ENCODE measurements at places on chromosomes 13 and 19.

GRCh38 chr19:8148410-8149260 is 757 bp downstream of the FBN3 start:
- DNase-seq = peak; percentile 57

DNA sequence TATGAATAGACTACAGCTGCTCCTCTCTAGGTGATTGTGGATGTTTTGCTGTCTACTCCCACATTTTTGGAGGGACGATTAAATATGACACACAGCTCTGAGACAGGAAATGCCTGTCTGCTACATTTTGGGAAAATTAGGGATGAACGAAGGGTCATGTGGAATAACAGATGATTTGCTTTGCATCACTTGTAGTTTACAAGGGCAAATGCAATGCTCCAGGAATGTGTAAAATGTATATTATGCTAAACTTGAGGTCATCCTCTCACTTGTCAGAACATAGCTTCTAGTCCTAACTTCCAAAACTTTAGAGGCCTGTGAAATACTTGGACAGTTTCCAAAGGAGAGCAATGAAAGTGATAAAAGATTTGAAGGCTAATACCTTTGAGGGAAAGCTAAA is 284.2 kb upstream of the DACH1 start:
- no peak for DNase-seq

- DNase-seq = no peak
Measured at GRCh38 chr13:46295491-46296114, 83.9 kb downstream of the LRRC63 start.

- DNase-seq = peak; percentile 50
Measured at GRCh38 chr13:59750860-59751259, 412.9 kb downstream of the DIAPH3 start.

DNA sequence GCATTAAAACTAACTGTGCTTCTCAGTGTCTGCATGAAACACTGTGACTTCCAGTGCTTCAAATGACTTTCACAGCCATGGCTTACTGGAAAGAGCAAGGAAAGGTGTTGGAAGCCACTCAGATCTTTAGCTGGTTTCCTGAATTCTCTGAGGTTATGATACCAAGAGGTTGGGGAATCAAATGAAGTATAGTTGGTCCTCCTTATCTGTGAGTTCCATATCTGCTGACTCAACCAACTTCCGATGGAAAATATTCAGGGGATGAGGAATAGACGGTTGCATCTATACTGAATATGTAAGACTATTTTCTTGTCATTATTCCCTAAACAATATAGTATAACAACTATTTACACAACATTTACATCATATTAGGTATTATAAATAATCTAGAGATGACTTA is 32.4 kb downstream of the EPSTI1 start:
- no peak for DNase-seq

DNA sequence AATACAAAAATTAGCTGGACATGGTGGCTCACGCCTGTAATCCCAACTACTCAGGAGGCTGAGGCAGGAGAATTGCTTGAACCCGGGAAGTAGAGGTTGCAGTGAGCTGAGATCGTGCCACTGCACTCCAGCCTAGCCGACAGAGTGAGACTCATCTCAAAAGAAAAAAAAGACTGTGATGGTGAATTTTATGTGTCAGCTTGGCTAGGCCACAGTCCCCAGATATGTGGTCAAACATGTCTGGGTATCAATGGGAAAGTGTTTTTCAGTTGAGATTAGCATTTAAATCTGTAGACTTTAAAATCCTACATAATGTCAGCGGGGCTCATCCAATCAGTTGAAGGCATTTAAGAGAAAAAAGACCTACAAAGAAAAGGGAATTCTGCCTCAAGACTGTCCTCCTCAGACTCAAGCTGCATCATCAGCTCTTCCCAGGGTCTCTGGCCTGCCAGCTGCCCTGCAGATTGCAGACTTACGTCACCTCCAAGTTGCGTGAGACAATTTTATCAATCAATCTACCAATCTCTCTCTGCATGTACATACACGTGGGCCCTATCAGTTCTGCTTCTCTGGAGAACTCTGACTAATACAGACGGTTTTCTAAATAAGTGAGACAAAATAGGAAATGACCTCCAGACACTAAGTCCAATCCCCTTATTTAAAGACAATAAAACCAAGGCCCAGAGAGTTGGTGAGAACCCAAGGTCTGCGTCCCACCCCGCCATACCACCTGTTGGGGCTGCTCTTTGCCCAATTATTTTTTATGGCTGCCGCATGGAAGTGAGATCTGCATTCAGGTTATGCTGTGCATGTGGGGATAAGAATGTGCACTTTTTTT is 99.2 kb downstream of the ABCC4 start:
- no peak for DNase-seq

DNA sequence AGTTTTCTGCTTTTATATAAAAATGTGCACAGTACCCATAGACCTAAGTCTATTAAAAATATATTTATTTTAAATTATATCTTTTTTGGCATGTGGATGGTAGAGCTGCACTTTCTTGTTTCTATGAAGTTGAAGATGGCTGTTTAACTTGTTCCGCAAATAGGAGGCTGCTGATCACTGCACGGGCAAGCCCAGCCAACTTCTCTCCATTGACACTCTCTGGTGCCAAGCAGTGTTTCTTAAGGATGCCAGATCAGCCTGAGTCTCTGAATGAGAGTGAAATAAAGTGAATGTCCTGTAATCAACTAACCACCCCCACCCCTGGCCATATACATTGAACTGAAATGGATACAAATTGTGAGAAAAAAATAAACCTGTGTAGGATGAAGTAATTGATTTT is 202.9 kb upstream of the KLHL1 start:
- no peak for DNase-seq

- no peak for DNase-seq
Measured at GRCh38 chr19:57190301-57190700, 999 bp upstream of the ZNF264 start.

DNA sequence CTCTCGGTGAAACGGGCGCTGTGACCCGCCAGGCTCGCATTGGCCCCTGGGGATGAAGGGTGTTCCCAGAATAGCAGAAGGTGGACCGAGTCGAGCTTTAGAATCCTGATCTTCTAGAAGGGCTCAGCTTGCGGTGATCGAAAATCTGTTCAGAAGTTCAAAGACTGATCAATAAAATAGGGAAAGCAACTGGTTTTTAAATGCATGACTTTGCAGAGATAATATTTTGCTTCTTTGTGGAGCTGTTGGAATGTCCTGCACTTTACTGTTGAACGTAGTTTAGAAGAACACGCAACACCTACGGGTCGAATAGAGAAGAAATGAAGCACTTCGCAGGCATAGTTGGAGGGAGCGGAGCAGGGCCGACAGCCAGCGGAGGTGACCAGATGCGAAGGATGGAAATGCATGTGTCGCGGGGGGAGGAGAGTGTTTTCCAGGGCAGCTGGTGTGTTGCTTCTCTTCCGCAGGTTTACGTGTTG is 766 bp downstream of the CEBPG start:
- DNase-seq = no peak

- no peak for DNase-seq
Measured at GRCh38 chr19:18828786-18829185, 3.0 kb upstream of the UPF1 start.

DNA sequence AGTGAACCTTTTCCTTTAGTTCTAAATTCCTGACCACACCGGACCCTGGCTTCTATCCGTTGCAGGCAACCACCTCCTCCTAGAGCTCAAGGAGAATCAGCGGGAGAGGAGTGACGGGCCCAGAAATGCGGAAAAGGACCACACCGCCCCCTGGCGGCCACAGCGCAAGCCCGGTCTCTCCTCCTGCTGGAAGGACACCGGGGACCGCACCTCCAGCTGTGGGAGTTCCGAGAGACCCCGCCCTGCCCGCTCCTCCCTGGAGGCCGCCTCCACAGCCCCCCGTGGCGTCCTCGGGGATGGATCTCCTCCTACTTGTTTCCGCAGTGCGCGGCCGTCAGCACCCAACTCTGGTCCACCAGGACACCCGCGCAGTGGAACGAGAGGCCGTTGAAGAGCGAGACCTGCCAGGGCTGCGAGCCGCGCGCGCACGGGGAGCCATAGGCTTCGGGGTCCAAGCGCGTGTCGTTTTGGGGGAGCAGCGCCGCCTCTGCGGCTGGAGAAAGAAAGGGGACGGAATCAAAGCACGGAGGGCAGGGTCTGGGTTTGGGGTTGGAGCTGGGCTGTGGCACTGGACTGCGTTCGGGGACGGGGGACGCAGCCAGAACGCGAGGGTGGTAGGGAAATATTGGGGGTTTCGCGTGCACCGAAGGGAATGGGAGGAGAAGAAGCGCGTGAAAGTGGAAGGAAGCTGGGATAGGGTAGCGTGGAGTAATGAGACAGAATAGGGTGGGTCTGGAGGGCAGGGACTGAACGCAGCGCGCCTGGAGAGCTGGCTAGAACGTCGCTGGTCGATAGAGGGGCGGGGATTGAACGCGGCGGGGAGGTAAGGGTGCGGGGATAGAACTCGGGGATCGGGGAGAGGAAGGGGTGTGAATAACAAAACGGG is 2.5 kb downstream of the KLK10 start:
- DNase-seq = peak; percentile 84

- no peak for DNase-seq
Measured at GRCh38 chr19:55352040-55352439, 2.5 kb downstream of the COX6B2 start.

- no peak for DNase-seq
Measured at GRCh38 chr13:22336460-22336859, 665.6 kb downstream of the FGF9 start.

GRCh38 chr13:43782686-43783085 is 4.1 kb downstream of the ENOX1 start:
- no peak for DNase-seq

- DNase-seq = peak; percentile 53
Measured at GRCh38 chr13:49292742-49293486, 45.2 kb downstream of the CDADC1 start.

DNA sequence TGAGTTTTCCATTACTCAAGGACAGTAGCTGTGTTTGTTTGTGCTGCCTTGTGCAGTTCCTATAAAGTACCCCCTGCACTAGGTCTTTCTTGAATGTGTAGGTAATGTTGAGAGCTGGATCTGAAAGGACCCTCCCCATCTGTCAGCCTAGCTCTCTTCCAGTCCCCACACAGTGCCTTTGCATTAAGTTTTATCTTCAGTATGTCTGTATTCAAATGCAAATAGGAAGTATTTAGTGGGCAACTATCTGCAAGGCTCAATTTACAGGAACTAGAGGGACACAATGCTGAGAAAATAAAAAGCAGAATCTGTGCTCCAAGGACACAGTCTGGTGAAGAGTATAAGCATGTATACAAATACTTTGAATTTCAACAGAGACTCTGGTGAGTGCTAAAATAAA is 558.5 kb downstream of the RFC3 start:
- no peak for DNase-seq

- DNase-seq = peak; percentile 80
Measured at GRCh38 chr19:57664269-57665127, 4.2 kb upstream of the ZSCAN4 start.

DNA sequence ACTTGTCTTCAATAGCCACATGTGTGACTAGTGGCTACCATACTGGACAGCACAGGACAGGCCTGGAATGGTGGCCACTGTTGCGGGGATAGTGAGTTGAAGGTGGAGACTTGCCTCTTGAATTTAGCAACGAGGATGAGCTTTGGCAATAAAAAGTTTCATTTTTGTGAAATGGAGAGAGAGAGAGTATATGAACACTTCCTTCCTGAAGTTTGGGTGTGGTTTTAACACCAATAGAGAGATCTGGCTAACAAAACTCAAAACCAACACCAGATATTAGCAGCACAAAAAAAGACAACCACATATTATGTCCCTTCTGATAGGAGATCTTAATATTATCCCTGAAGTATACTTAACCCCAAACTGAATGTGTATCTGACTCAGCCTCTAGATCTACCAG is 6.3 kb upstream of the LRFN3 start:
- DNase-seq = no peak

- no peak for DNase-seq
Measured at GRCh38 chr13:102869948-102870676, 24.3 kb downstream of the ERCC5 start.

DNA sequence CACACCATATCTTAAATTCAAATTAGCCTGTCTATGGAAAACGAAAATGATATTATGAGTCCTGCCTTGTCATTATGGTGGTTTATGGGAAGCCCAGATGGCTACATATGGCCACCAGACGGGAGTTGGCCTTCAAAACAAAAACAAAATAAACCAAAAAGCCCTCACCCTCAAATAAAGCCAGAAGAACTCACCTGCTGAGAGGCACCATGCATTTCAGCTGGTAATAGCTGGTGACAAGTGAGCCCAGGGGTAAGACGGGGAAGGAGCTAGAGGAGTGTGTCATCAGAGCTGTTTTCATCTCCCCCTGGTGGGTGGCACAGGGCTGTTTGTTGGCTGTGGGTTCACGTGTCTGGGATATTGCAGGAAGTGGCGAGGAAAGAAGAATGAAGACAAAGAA is 152.9 kb downstream of the EFNB2 start:
- DNase-seq = no peak

GRCh38 chr19:3834349-3835054 is 34.3 kb downstream of the ZFR2 start:
- no peak for DNase-seq

GRCh38 chr13:30276178-30276577 is 31.2 kb downstream of the KATNAL1 start:
- no peak for DNase-seq

DNA sequence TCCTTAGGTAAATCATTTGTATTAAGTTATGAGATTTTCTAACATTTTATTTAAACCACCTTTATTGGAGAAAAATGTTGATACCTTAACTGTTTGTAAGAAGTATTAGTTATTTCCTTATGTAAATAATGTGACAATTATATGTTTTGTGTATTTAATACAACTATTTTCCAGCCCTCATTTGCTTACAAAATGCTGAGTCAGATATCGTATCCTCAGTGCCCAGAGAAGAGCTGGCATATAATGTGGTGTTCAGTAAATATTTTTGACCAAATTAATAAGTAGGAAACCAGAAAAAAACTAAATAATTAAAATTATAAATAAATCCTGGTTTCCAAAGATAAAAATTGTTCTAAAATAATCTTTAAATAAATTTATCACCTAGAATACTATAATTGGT is 140.2 kb upstream of the PCDH17 start:
- DNase-seq = no peak

DNA sequence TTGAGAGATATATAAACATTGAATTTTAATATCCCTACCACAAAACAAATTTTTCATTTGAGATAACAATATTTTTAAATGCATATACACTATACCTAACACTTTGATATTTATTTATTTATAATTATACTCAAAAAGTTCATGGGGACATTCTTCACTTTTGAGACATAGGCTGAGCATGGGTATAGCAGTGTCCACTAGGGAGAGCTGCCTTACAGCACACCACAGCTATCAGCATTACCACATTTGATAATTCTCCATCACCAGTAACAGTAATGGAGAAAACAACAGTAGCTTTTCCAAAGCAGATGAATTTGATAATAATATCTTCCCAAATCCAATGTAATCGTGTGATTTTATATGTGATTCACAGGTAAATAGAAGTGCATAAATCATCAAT is 626.1 kb downstream of the DACH1 start:
- DNase-seq = no peak

DNA sequence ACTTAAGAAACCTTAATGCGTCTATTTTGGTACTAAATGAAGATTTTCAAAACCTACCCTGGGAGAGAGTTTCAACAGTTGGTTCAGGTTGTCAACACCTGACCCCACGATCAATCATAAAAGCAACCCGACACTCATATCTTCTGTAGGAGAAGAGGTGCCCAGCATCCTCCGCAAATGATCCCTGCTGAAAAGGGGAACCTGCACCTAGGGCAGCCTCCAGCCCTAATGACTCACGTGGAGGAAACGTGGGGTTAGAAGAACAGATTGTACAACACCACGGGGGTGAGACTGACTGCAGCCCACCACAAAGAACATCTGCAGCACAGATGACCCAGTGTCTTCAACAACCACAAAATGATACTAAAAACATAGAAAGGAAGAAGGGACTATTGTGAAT is 116.3 kb downstream of the RAB20 start:
- no peak for DNase-seq
